ENCODE measurements at places on chromosomes 5 and 9.

DNA sequence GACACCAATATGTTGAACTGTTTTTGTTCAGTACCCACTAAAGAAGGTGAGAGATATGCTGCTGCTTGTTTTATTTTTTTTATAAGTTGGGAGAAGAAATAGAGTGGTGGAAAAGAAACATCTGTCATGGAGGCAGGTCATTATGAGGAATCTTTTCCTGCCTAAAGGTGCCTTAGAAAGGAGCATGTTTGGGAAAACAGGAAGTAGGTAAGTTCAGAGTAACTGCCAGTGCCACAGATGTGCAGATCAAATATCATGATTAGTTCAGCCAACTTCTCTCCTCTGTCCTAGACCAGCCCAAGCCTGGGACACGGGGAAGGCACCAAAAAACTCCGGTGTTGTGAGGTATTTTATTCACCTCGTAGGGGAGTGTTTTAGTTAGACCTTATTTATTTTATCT, 144.2 kb downstream of the MAN2A1 start:
- no peak for DNase-seq

GRCh38 chr9:34568774-34569173, 20.8 kb downstream of the CNTFR start:
- no peak for DNase-seq

- DNase-seq: no peak
Measured at GRCh38 chr5:172288465-172288864, 4.9 kb upstream of the UBTD2 start.

DNA sequence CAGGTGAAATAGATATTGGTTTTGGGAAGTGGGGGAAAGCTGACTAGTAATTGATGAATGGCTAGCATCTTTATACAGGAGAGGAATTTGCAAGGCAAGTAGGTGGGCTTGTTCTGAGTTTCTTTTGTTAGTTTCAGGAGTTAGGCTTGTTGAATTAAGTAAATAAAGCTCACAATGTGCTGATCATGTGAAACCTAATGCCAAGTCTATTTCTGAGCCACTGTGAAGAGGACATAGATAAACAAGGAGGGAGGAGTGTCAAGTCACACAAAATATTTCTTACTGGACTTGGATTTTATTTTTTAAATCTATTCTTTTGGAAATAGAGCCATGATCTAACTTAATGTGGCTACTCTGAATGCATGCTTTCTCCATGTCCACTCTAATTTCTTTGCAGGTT, 19.9 kb downstream of the GDA start:
- peak; percentile 7 for DNase-seq

- no peak for DNase-seq
Measured at GRCh38 chr5:179875741-179876609, 17.4 kb upstream of the MRNIP start.

DNA sequence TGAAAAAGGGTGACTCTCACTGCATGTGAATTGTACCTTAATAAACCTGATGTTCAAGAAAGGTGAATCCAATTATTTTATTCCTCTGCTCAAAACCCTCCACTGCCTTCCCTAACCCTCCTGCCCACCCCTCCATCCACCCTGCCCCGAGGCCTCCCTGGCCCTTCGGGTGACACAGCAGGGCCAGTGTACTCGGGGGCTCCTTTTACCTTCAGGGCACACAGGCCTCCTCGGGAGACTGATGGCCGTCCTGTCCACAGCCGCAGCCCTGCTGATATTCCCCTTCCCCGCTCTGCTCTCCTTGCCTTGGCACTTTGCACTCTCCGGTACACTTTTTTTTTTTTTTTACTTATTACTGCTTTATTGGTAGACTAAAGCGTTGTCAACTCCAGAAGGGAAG, 234.0 kb downstream of the CACNA1B start:
- DNase-seq: no peak

GRCh38 chr5:156826150-156826549, 23.9 kb upstream of the PPP1R2B start:
- no peak for DNase-seq

DNA sequence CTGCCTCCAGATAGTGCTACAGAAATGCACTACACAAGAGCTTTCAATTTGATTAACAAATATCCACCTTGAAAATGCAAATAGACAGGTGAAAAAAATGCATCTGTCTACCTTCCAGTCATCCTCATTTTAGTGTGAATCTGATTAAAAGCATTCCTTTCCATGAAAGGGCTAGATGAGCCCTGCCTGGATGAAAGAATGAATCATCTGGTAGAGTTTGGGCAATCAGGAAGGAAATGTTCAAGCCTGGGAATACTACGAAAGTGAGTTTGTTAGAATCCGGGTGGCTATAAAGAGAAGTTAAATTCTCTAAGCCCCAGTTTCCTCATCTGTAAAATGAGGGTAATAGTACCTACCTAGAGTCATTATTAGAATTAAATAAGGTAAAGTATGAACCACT, 142.6 kb downstream of the FAM114A2 start:
- no peak for DNase-seq

- DNase-seq: no peak
Measured at GRCh38 chr5:89045216-89045615, 162.2 kb upstream of the MEF2C start.

- DNase-seq: no peak
Measured at GRCh38 chr5:111138096-111138495, 45.9 kb downstream of the WDR36 start.

DNA sequence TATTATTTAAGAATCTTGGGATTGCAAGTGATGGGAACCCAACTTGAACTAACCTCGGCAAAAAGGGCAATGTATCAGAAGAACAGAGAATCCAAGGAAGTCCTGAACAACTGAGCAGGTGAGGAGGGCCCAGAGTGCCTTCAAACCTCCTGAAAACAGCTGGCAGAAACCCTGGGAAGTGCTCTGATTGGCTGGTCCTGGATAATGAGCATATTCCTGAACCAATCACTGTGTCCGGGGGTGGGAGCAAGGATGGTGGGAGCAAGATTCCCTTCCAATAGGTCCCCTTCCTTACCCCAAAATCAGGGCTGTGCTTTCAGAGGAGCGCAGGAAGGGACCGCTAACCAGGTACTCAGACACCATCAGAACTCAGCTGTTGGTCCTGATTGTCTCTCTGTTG, 31.9 kb upstream of the TBC1D2 start:
- no peak for DNase-seq

- no peak for DNase-seq
Measured at GRCh38 chr5:74693191-74693590, 8.2 kb downstream of the HEXB start.

DNA sequence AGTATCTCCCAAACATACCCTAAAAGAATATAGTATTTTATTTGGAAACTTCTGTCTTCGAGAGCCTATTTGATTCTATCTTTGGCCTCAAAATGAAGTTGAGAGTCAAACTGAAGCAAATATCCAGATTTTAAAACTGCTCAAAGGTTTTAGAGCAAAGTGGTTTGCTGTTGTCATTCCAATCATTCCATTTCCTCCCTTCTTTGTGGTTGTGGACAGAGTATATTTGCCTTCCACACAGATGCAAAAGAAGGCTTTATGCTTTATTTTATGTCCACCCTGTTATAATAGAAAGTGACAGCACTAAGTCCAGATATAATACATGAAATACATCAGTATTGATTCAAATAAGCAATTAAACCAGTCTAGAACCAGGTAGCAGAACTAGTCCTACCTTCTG, 12.4 kb downstream of the GZMK start:
- DNase-seq: no peak

GRCh38 chr9:136978073-136978864, 965 bp downstream of the PTGDS start:
- DNase-seq: peak; percentile 67

GRCh38 chr5:137234973-137235943, 263.9 kb downstream of the SPOCK1 start:
- no peak for DNase-seq

DNA sequence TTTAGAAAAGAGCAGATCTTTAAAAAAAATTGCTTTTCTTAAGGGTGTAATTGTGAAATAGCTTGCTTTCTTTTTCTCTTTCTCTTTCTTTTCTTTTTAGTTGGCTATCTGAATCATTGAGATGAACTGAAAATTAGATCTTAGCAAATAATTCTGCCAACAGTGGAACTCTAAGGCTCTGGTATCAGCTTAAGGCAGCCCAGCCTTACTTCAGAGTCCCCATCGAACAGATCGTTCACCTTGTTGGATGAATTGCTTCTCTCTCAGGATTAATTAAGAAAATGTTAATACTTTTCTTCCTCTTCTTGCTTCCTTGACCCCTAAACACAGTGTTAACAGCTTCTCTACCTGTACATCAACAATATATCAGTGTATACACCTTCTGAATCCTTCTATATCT, 92.1 kb downstream of the ZCCHC7 start:
- DNase-seq: no peak

DNA sequence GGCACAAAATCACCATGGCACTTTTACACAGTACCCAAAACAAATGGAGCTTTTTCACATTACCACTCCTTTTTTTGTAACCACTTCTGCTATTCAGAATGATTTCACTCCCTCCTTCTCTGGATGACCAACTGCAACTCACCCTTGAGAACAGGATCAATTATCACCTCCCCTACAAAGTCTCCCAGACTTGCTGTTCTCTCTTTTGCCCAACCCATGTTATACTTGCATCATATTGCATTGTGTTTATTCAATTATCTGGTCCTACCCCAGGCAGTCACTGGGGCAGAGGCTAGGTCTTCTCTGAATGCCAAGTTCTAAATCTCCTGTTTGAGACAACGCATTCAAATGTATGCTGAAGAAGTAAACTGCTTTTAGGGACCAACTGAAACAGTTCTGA, 96.0 kb downstream of the GPR21 start:
- no peak for DNase-seq

DNA sequence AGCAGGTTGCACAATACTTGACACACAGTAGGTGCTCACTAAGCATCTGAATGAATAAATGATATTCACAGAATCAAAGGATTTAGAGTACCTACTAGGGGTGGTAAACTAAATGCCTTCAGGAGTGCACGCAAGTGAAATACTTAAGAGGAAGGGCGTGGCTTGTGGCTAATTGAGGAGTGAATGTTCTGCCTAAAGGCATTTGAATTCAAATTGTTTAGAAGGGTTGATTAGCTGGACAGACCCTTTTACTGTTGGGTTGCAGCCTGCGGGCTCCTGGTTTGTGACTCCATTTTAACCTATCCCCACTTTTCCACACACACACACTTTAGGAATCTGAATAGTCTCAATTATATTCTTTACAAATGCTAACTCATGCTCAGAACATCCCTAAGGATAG, 63.1 kb downstream of the PPP2R2B start:
- DNase-seq: no peak

DNA sequence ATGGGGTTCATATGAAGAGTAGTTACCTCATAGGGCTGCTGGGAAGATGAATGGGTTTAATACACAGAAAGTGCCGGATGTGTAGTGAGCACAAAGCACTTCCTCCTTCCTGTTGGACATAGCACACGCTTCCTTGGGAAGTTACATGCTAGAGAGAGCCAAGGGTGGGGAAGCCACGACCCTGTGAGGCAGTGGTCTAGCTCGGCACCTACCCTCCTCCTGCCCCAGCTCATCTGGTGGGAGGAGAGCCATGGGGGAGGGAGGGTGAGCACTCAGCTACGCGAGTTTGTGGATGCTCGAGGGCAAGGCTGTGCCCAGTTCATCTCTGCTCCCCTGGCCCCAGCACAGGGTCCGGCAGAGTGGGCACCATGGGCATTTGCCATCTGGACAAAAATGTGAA, 43.6 kb upstream of the NEK6 start:
- DNase-seq: no peak

GRCh38 chr9:18759827-18760226, 273.2 kb downstream of the SAXO1 start:
- no peak for DNase-seq

DNA sequence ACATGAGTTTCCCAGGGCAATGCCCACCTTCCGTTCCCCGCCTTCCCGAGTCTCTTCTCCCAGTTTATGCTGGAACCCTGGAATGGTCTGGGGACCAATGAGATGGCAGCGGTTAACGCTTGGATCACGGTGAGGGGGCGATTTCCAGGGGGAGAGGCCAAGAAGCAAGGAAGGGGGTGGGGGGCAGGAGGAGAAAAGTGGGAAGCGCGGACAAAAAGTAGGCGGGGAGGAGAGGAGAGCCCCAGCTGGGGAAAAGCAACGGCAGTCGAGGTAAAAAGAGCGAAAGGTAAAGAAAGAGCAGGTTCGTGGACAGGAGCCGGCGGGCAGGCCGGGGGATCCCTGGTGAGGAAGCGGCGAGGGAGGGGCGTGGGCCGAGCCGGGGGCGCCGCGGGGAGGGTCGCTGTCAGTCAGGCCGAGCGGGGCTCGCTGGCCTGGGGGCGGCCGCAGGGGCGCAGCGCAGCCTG, 508 bp upstream of the SNCAIP start:
- peak; percentile 54 for DNase-seq

- DNase-seq: peak; percentile 91
Measured at GRCh38 chr9:14301583-14302021, 12.3 kb downstream of the NFIB start.

GRCh38 chr9:18768951-18769622, 263.9 kb downstream of the SAXO1 start:
- no peak for DNase-seq

DNA sequence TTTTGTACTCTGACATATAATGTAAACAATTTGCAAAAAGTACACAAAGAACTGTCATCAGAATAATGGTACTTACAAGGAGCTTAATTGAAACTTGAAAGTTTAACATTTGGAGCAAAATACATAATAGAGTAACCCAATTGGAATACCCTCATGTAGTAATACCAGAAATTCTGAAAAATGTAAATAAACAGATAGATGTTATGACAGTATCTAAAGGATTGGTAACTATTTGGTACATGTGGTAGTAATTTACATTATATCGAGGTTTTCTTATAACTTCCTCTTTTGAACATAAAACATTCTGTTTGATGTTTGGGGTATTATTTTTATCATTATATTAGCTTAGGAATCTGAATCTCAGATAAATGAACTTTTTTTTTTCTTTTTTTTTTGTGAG, 211.7 kb upstream of the ELL2 start:
- DNase-seq: no peak

DNA sequence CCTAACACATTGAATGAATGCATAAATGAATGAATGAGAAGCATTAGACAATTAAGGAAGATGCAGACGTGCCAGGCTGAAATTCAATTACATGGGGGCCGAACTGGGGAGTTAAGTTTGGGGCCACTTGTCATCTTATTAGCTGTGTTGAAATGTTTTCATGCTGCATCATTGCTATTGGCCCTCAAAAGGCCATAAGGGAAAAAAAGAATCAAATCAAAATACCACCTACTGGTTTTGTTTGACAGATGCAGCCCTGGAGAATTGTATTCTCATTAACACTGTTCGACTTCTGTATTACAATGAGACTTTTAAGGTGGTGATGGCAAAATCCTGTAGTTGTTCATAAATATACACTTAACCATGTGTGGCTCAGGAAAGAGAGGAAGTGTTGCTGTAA, 38.4 kb downstream of the UBE2QL1 start:
- no peak for DNase-seq
